Substantia nigra (tissue), 51 donors: ENCODE measurements at places on chromosomes 4 and X.
A peak's percentile ranks its signal among the peaks of the same experiment; 100 is the strongest.

GRCh38 chr4:30744957-30745640 lies 24.9 kb downstream of the PCDH7 start:
- no peak for DNase-seq

- DNase-seq: no peak
Observed at GRCh38 chr4:25860586-25861279, 2.1 kb downstream of the SEL1L3 start.

DNA sequence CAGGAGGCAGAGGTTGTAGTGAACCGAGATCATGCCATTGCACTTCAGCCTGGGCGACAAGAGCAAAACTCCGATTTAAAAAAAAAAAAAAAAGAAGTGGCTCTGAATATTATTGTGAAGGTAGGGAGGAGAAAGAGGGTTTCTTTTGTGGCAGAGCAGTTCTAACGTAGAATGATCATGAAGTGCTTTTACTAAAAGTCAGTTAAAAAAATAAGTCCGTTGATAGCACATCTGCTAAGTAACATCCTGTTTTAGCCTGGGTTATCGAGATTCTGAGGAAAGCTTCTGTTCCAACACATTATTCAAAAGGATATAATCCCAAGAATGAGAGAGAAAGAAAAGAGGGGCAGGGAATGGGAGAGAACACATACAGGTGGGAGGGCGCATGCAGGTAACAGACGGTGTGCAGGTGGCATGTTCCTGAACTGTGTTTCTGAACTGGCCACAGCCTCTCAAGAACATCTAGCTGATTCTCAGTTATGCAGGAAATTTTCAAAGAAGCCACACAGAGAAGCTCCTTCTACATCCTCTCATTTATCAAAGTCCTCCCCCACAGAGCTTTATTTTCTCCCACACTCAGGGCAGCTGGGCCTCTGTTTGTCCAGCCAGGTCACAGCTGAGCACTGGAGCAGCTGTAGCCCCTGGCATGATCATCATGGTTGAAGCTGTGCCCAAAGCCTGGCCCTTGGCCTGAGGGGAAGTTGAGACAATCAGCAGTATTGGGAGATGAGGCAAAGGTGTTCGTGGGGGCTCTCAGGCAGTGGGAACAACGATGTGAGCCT lies 342.3 kb downstream of the ZNF674 start:
- DNase-seq: no peak

- DNase-seq: no peak
Observed at GRCh38 chr4:83272900-83273299, 11.7 kb downstream of the COQ2 start.

- no peak for DNase-seq
Observed at GRCh38 chr4:99395595-99396364, 39.4 kb downstream of the ADH7 start.

GRCh38 chrX:3299636-3300035 lies 46.8 kb downstream of the MXRA5 start:
- DNase-seq: no peak

GRCh38 chr4:85778632-85779131 lies 303.7 kb downstream of the ARHGAP24 start:
- no peak for DNase-seq

GRCh38 chr4:34619531-34620162 lies 1624.7 kb downstream of the ARAP2 start:
- no peak for DNase-seq

GRCh38 chrX:19863857-19864223 lies 23.6 kb downstream of the SH3KBP1 start:
- no peak for DNase-seq

DNA sequence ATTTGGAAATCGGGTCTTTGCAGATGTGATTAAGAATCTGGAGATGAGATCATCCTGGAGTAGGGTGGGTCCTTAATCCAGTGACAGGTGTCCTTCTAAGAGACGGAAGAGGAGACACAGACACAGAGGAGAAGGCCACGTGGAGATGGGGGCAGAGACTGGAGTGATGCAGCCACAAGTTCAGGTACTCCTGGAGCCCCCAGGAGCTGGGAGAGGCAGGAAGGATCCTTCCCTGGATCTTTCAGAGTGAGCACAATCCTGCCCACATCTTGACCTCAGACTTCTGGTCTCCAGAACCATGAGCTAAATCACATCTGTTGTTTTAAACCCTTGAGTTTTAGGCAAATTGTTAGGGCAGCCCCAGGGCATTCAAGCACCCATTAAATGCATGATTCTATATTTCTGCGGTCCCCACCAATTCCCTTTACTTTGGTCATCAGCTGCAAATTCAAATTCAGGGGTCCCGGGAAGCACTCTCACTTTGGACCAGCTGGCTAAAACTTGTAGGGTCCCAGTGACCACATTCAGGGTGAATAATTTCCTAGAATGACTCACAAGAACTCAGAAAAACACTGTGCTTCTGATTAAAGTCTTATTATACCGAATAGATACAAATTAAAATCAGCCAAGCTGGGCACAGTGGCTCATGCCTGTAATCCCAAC lies 12.8 kb upstream of the AKAP17A start:
- DNase-seq: no peak

GRCh38 chrX:72079607-72080006 lies 52.1 kb downstream of the RTL5 start:
- no peak for DNase-seq

DNA sequence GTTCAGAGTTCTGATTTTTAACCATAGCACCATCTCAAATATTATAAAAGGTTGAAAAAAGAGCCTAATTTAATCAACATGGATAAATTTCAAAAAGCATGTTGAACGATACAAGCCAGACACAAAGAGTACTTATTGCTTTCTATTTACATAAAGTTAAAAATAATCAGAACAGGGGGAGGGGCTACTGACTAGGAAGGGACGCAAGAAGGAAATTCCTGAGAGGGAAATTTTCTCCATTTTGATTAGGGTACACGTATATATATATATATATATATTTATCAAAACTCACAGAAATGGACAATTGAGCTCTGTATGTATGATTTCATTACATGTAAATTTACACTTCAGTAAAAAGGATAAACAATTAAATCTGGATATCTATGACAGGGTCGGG lies 482 bp upstream of the MBTPS2 start:
- no peak for DNase-seq

DNA sequence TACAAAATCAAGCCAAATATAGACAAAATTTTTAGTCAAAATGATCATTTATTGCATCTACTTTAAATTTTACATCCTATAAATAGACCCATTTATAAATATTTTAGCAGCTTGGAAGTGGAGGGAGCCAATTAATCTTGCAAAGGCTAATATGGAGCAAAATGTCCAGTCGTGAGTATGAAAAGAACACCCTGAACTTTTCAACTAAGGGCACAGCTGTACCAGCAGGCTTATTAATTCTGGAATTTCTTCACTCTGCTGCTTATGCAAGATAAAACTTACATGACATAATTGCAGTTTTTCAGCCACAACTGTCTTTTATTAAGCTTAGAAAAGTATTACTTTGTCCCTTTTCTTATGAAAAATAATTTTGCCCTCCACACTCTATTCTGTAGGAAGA lies 22.9 kb upstream of the USP53 start:
- no peak for DNase-seq

GRCh38 chr4:104248726-104249125 lies 246.0 kb downstream of the CXXC4 start:
- DNase-seq: no peak

GRCh38 chr4:107472265-107472948 lies 247.6 kb downstream of the PAPSS1 start:
- no peak for DNase-seq

GRCh38 chrX:149462849-149463248 lies 42.3 kb downstream of the IDS start:
- DNase-seq: no peak

DNA sequence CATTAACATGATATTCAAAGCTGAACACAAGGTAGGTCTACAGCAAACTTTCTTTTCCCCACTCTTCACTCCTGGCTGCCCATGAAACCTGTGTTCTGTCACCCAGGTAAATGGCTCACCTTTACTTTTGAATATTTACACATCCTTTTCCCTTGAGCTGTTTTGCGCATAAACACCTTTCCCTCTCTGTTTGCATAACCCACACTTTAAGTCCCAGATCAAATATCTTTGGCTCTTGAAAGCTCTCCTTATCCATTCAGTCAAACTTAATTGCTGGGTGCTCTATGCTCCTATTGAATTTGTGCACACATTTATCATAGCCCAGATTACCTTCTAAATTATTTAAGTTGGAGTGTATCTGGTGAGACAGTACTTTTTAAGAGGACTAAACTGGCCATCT lies 51.7 kb upstream of the ATP8A1 start:
- DNase-seq: no peak

DNA sequence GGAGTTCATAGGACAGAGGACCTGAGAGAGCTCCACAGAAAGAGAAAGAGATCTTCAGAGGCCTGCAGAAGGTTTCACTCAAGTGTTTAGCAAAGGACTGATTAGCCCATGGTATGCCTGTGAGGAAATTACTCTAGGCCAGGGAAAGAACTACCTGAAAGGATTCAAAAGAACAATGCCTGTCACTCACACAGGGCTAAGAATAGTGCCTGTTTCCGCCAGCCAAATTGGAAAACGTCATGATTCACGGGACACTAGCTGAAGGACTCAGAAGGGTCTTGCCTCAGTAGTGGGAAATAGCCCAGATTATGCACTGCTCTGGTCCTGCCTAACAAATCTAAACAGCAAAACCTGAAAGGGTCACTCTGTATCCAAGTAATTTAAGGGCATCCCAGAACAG lies 21.1 kb downstream of the SYTL4 start:
- no peak for DNase-seq

DNA sequence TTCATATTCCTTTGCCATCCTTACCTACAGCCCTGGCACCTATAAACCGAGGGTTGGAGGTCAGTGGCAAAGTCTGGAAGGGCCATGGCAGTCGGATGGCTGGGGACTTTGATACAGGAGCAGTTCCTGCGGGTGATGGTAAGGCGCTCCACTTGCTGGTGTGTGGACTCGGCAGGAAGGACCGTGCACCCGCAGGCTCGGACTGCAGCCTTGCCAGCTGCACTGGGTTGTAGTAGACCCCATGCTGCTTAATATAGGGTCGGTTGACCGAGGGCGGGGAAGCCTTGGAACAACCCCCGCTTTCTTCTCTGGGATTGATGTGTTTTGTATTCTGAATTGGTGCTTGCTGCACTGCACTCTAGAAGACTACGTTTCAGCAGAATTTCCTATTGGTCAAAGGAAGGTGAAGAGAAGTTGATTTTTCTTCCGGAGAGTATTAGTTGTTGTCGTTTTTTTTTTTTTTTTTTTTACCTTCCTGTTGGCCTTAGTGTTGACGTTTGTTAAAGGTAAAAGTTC lies 638 bp downstream of the BLTP1 start:
- DNase-seq: peak; percentile 33

DNA sequence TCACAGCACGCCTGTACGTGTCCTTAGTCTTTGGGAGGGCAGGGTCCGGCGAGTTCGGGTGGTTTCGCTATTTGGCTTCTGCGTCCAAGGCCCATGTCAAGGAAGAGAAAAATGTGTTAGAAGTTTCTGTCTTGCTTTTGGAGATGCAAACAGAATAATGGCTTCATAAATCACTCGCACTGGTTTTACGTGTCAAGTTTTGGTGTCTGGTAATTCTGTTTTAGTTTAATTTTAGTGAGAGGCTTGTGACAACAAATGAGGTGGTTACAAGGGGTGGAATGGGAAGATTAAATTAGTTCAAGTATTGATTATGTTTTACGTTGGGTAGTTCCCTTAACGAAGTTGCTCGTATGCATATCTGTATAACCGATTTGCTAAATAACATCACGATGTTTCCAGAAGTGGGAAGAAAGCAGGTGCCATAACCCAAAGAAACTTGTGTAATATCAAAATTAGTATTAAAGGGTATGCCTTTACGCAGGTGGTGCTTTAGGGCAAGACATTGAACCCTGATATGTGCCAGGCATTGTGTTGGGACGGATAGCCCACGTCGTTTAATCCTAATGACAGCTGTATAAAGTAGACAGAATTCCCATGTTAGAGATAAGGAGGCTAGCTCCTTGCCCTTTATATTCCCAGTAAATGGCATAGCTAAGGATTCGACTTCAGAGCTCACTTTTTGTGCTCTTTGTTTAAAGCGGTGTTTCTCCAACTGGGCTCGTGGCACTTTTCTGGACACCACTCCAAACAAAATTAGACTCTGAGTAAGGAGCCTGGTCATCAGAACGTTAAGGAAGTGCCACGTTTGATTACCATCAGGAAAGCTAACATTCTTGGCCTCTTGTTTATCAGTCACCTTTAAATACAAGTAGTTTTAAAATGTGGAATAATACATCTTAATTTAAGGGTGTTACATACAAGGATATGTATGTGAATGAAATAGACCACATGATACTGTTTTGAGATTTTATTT lies 843 bp downstream of the RPL34 start:
- DNase-seq: no peak

- no peak for DNase-seq
Observed at GRCh38 chr4:82889287-82889686, 1.7 kb downstream of the SEC31A start.

GRCh38 chrX:154981116-154981411 lies 41.5 kb downstream of the F8 start:
- DNase-seq: no peak

DNA sequence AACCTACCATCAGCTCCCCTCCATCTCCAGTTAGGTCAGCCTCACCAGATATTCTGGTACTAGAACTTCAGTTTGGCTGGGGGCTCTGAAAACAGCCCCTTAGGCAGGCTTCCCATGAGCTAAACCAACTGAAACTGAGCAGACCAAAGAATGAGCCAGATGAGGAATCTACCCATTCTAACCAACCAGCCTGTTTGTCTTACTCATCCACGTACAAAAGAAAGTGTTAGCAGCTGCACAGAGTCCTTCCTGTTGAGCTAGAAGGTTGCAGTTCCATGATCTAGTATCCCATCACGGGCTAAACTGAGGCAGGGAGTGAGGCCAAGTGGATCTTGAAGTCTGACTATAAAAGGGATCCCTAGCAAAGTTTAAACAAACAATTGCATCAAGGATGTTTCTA lies 17.5 kb downstream of the MAGEA9B start:
- no peak for DNase-seq

GRCh38 chr4:119543779-119544178 lies 84.8 kb downstream of the PDE5A start:
- DNase-seq: no peak

- DNase-seq: no peak
Observed at GRCh38 chrX:120794525-120794975, 81.1 kb downstream of the CT47B1 start.

GRCh38 chr4:7781366-7781765 lies 158.3 kb downstream of the AFAP1 start:
- DNase-seq: no peak

- DNase-seq: no peak
Observed at GRCh38 chr4:73442275-73442674, 6.3 kb downstream of the AFP start.

DNA sequence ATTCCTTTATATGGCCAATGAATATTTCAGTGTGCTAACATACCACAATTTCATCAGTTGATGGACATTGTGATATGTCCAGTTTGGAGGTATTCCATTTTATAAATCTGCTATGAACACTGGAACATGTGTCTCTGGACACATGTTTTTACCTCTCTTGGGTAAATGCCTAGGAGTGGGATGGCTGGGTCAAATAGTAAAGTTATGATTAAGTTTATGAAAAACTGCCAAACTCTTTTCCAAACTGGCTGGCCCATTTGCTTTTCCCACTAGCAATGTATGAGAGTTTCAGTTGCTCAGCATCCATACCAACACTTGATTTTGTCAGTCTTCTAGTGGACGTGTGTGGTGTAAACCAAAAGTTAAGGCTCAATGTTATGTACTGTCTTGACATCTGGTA lies 40.5 kb downstream of the CEP44 start:
- DNase-seq: no peak

- DNase-seq: no peak
Observed at GRCh38 chrX:42954880-42955279, 176.9 kb upstream of the PPP1R2C start.

GRCh38 chr4:1873291-1873690 lies 2.1 kb downstream of the NSD2 start:
- no peak for DNase-seq
